DMS53 (cell line): ENCODE measurements at places on chromosomes 11 and 22.

DNA sequence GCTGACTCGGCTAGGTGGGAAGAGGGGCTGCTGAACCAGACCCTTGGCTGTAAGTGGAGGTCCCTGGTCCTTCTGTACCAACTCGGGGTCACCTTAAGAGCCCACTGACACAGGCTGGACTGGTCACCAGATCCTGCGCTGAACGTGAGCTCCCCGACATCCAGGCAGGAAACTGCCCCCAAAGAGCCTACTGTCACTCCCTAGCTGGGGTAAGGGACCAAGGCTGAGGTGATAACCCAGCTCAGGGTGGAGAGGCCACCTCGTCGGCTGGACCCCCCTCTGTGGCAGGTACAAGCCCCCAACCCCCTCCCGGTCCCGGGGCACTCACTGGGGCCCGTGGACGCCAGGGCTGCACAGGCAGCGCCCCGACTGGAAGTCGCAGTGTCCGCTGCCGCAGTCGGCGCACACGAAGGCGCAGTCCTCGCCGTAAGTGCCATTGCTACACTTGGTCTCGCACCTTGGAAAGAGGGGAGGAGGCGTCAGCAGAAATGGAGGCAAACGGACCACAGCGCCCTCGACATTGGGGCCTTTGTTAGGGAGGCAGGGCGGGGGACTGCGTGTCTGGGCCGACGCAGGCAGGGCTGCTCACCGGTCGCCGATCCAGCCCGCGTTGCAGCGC is 7.4 kb downstream of the SCARF2 start:
- DNase-seq: peak; percentile 52

DNA sequence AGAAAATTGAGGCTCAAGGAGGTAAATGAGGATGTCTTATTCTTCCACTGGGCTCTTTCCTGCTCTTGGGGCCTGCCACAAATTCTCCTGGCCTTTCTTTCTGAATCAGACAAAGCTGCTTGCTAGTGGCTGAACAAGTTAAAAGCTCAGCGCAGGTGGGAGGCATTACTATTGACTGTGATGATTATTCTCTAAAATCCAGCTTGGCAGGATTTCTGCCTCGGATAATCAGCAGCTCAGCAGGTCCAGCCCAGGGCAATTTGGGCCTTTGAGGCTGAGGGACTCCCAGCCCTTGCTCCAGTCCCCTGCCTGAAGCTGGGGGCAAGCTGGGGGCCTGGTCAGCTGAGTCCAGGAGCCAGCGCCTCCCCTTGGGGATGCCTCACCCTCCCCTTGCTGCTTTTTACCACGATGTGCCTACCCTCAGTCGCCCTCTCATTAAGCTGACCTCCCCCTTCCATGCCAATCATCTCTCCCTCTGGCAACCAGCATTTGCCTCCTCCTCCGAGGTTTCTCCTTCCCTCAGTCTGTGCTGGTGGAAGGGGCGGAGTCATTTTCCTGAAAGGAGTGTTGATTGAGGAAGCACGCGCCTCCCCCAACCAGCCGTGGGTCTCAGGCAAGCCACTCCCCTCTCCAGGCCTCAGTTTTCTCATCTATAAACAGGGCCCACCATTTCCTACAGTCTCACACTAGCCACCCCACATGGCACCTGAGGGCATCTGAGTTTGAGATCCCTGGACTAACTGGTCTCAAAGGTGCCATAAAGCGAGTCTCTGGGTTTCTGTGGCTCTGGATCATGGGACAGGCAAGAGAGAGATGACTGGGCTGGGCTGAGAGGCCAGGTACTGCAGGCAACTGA is 60.6 kb upstream of the PRDM11 start:
- peak; percentile 64 for DNase-seq

- no peak for DNase-seq
Observed at GRCh38 chr11:126363706-126364248, 8.3 kb downstream of the ST3GAL4 start.

DNA sequence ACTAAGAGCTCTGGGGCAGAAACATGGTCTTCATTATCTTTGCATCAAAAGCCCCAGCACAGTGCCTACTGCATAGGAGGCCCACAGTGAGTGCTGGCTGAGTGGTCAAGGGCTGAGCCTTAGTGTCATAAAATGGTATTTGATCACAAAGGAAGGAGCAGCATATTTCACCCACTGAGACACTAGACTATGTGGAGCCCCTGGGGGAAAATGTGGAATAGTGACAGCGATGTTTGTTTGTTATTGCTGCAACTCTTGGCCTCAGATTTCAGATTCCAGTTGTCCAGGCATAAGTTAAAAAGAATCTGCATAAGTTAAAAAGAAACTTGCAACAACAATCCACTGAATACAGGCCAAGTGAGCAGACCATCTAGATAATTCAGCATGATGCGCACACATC is 7.0 kb downstream of the KIRREL3 start:
- no peak for DNase-seq

DNA sequence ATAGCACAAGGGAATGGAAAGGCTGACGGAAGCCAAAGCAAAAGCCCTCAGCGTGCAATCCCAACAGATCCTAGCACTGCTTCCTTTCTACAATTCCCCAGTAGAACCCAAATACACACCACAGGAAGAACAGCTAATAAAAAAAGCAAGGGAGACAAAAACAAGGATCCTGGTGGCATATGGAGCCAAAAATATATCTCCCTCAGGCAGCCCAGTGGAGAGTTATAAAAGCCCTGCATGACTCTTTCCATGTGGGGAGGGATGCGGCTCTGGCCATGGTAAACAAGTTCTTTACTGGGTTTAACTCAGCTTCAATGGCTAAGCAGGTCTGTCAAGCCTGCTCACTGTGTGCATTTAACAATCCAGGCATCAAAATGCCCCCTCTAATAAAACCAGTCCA is 88.1 kb downstream of the PIWIL4 start:
- DNase-seq: no peak

DNA sequence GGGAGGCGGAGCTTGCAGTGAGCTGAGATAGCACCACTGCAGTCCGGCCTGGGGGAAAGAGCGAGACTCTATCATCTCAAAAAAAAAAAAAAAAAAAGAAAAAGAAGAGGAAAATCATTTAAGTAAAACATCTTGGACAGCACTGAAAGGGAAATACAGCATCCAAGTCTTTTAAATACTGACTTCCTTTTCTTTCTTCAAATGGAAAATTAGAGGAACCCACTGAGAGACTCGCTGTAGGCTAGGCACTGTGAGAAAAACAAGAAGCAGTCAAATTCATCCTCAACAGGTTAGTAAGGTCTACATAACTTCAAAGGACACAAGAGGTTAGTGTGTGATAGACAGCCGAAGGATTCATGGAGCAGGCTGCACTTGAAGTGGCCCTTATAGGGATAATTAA is 243.7 kb downstream of the BLID start:
- no peak for DNase-seq

- DNase-seq: no peak
Observed at GRCh38 chr11:58498464-58498863, 9.4 kb downstream of the OR5B21 start.

DNA sequence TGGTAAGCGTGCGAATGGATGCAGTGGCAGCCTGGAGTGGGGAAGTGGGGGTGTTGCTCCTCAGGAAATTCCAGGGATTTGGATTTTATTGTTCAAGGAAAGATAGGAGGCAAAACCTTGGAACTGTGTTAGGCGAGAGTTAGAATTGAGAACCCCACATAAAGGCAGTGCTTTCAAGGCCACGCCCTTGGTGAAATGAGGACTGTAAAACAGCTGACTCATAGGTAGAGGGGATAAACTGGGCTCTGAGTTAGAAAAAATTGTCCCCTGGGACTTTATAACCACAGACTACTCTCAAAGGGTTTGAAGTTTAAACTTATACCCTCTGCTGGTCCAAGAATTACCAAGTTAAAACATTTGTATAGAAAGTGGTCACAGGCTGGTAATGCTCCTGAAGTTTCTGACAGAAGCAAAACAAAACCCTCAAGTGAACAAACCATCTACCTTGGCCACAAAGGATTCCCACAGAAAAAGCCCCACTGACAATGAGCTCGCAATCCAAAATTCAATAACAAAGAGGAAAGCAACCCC is 250.3 kb upstream of the TBCEL start:
- DNase-seq: no peak

- DNase-seq: no peak
Observed at GRCh38 chr11:100759856-100760255, 72.8 kb downstream of the ARHGAP42 start.

GRCh38 chr11:130022799-130023198 is 20.2 kb upstream of the PRDM10 start:
- DNase-seq: no peak

DNA sequence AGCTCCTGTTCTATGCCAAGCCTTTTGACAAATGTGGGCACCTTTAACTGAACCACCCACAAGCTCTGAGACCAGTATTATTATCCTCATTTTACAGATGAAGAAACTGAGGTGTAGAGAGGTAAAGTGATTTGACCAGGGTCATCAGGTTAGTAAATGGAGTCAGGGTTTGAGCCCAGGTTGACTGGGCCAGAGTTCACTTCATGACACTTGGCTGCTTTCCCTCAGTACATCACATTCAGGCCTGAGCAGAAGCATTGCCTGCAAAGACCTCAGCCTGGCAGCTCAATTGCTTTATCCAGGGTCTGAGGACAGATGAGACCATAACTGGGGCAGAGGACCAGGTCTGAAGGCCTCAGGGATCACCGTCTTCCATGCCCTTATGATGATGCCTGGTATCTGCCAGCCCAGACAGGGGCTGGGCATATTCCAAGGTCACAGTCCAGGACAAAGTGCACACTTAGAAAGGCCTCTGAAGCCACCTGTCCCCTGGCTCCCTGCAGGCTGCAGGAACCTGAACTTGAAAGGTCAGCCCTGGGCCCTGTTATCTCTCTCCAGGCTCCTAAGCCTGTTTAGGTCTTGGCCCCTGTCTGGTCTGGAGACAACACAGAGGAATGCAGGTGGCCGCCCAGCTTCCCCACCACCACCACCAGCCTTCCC is 32.0 kb downstream of the POU2AF3 start:
- DNase-seq: peak; percentile 53

DNA sequence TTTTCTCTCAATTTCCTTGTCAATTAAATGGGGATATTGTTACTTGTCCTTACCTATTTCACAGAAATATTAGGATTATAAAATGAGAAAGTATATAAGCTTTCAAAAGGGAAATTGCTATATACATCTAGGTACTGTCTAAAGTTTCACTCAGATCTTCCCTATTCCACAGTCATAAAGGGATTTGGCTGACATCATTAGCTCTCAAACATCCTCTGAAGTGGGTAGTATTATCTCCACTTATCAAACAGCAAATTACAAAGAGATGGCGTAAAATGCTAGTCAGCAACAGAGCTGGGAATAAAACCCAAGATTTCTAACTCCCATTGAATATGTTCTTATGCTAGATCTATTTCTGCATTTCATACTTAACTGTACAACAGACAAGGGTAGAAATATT is 50.9 kb downstream of the SLC25A17 start:
- no peak for DNase-seq

GRCh38 chr11:90639461-90639993 is 416.7 kb upstream of the CHORDC1 start:
- peak; percentile 51 for DNase-seq

GRCh38 chr22:44289414-44290171 is 23.2 kb downstream of the SHISAL1 start:
- no peak for DNase-seq

DNA sequence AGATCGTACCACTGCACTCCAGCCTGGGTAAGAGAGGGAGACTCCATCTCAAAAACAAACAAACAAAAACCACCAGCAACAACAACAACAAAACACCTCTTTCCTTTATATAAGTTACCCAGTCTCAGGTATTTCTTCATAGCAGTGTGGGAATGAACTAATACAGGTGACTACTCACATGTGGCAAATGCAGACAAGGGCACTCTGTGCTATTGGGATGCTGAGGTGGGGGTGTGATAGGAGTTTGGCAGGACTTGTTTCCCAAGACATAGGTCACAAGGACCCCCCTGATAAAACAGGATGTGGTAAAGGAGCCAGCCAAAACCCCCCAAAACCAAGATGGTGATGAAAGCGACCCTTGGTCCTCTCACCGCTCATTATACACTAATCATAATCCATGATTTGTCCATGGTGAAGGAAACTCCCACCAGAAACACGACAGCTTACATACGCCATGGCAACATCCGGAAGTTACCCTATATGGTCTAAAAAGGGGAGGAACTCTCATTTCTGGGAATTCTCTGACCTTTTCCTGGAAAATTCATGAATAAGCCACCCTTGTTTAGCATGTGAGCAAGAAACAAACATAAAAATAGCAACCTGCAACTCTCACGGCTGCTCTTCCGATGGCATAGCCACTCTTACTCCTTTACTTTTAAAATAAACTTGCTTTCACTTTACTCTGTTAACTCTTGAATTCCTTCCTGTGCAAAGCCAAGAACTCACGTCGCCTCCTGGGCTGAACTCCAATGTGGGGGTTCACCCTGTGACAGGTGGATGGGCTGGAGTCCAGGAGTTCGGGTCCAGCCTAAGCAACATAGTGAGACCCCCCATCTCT is 18.8 kb upstream of the INCENP start:
- no peak for DNase-seq

DNA sequence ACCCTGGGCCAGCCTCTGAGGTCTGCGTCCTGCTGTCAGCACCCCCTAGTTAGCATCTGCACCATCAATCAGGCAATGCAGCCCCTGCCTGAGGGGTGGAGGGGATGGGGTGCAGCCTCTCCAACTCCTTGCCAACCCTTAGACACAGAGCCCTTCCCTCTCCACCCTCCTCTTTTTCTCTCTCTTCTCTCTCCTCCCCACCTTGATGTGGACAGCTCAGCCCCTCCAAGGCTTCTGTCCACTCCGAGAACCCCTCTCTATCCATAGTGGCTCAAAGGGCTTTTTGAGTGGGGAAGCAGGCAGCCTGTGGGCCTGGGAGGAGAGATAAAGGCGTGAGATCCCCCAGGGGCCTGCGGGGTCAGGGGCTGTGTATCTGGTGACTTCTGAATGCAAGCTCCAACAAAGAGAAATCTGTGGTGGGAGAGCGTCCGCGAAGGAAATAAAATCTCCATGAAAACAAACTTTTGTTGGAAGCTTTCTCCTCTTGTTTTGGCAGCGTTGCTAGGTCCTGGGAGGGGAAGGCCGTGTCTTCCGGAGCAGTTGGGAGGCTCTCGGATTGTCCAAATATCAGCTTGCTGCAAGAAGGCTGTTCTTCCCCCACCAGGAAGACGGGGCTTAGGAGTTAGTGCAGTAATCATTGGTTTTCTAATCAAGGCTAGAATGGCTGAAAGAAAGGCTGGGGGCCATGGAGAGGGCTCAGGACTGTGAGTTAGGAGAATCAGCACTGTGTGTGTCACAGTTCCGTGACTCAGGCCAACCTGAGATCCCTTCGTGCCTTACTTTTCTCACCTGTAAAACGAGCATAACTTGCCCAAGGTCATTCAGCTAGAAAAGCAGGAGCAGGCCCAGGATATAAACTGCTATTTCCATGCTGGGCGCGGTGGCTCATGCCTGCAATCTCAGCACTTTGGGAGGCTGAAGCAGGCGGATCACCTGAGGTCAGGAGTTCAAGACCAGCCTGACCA is 50.3 kb downstream of the PKNOX2 start:
- DNase-seq: no peak

DNA sequence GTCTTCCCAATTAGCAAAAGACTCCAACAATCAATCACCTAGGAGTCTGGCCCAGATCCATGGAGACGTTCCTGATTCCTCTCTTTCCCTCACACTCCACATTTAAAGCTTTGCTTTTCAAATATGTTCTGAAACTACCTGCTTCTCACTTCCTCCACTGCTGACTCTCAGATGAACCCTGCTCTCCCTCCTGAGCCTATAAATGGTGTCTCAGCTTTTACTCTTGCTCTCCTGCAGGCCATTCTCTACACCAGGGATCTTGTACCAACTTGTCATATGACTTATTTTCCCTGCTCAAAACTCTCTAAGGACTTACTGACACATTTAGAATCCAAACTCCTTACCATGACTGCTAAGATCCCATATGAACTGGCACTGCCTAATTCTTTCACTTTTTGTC is 138.4 kb upstream of the DDI1 start:
- no peak for DNase-seq
